T-cell (primary cell): ENCODE measurements at places on chromosomes 4 and X.
A peak's percentile ranks its signal among the peaks of the same experiment; 100 is the strongest.

DNA sequence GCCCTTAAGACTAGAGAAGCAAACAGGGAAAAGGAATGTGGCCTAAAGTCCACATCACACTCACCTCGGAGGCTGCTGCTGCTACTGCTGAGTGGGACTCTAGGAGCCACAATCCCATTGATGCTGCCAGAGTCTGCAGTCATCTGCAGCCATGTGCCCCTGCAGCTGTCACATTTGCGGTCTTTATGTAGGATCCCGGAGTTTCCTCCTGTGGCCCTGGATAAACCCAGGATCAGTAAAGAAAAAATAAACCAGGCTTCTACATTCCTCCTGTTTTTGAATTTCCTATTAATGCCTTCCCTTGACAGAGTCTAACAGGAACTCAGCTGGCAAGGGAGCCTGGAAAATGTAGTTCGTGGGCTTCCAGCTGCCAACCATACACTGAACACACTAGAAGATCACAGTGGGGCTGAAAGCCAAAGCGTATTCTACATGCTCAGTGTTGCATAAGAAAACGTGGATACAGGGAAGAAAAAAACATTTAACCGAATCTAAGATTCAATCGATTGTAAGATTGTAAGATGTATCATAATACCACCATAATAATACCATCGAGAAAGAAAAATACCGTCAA, 10.3 kb upstream of the PHEX start:
- no peak for DNase-seq

DNA sequence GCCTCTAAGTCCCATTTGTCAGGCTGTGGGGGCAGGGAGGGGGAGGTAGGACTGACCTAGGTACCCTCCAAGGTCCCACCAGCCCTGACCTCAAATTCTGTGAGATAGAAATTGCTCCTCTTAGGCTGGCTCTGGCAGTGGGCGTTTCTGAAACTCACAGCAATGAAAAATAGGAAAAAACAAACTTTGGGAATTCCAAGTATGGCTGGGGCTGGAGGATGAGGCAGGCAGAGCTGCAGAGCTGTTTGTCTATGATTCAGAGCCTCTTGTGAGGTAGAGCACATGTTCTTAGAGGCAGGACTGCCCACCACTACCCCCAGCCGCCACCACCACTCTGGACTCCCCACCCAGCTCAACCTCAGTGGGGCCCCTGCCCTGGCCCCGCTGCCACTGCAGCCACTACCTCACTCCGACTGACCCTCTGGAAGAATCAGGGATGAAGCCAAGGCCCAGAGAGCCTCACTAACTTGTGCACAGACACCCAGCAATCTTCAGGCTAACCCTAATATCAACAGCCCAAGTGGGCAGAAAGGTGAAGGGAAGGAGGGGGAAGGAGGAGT, 98.2 kb downstream of the PJA1 start:
- no peak for DNase-seq

DNA sequence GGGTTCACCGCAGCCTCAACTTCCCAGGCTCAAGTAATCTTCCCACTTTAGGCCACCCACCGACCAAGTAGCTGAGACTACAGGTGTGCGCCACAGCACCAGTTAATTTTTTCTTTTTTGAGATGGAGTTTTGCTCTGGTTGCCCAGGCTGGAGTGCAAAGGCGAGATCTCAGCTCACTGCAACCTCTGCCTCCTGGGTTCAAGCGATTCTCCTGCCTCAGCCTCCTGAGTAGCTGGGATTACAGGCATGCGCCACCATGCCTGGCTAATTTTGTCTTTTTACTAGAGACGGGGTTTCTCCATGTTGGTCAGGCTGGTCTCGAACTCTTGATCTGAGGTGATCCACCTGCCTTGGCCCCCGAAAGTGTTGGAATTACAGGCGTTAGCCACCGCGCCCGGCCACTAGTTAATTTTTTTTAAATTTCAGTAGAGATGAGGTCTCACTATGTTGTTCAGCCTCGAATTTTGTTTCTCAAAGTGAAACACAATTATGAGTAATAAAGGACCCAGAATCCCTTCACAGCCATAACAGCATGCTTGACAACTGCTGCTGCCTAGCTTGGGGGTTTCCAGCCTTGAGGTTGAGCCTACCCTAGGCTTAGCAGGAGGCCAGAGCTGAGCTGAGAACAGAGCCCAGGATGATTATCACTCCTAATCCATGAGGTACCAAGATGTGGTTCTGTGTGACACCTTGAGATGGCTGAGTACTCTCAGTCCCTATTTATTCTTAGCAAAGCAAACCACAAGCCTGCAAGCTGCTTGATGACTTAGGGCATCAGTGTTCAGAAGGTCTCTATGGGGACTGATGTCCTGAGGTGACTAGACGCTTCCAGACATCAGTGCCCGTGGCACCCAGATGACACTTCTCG, 41.6 kb upstream of the NKRF start:
- DNase-seq = peak; percentile 45

- peak; percentile 27 for DNase-seq
Observed at GRCh38 chrX:151396042-151396824, 773 bp upstream of the VMA21 start.

DNA sequence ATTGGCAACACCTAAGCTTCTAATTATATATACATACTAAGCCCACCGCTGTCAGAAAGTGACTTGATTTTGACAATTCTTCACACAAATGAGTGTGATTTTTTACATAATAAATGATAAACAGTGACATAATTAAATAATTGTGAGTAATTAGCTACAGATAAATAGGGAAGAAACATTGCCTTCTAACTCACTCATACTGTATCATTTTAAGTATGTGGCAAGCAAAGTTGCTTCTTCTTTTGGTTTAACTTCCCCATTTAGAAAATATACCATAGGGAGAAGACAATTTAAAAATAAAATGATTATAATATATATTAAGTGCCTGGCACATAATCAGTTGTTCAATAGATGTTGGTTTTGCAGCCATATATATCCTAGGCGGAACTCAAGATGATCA, 644.2 kb downstream of the FSTL5 start:
- DNase-seq = no peak

DNA sequence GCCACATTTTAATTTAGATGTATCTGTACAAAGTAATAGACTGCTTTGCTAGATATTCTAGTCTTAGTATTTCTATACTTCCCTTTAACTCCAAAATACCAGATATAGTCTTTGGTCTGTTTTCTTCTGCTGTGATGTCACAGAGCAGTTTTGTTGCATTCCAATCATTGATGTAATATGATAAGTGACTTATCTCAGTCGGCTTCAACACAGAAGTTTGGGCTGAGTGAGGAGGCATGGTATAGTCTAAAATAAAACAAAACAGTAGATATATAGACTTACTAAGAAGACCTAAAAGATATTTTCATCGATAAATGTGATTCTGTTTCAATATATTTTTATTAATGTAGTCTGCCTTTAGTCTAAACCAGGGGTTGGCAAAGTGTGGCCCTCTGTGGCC, 169.9 kb downstream of the DCK start:
- no peak for DNase-seq

DNA sequence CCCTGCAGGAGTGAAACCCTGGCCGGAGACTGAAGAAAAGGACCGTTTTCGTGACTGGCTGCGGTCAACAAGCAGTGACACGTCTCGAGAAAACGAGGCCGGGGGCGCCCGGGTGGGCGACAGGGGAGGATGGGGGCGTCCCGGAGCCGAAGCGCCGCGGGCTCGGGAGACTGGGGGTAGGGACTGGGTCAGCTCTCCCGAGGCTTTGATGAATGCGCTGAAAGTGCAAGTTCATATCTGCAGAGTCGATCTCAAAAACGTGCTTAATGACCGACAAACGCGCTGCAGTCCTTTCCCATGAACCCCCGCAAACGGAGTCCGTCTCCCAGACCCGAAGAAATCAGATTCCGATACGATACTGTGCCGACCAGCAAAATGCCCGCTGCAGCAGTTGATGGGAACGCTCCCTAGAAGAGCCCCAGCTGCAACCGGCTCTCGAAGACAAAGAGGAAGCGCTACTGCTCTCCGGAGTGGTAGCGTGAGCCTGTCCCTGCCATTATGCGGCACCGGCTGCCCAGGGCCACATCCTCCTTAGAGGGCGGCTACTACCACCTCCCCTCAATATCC, 806 bp upstream of the CD99L2 start:
- DNase-seq = peak; percentile 5

DNA sequence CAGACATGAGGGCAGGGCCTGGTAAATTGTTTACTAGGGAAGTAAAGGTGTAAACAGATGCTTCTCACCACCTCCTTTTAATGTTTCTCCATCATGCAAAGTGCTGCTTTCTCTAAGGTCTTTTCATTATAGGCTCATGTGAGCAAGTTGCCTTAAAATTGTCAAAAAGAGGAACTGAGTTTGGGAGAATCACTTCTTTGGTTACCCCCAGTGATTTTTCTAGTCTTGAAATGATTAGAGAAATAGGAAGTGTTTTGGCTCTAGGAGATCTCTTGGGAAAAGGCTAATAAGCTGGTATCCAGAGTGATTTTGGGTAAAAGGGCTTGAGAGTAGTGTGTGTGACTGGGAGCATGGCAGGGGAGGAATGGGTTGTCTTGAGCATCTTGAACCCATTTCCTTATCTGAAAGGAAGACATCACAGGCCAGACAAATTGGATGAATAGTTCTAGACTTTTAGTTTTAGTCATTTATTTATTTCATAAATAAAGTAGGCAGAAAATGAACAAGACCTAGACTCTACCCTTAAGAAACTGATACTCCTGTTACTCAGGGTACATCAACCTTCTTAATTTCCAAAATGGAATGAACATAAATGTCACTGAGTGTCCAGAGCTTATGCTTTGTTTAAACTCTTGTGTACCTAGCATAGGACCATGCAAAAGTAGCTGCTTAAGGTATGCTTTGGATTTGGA, 14.2 kb downstream of the GRPR start:
- no peak for DNase-seq
